Omental fat pad (tissue), 4 donors: ENCODE measurements at places on chromosomes 5 and 9. TPM values are rescaled to one million over a fixed set of nuclear protein-coding genes. Genes with fewer than 3 reads are reported as not detected.

DNA sequence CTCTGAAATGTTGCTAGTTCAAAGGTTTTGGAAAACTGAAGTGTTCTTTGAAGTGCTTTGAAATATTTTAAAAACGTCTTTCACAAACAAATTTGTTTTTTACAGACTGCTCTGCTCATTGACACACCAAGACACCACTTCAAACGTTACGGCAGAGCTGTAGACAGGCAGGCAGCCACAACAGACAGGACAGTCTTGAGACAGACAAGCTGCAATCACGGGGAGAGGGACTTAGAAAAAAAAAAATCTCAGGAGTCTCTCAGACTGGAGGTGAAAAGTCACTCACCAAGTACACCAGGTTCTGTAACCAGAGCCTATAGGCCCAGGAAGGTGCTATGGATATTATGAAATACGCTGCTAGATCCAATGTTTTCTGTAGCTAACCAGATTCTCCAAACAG is 135.4 kb downstream of the ISL1 start:
- DNase-seq, result no peak

Gene PPP3R2
- not detected for total RNA-seq

- no peak for DNase-seq
These were observed 42.3 kb downstream of the NAIF1 start for GRCh38 chr9:128024761-128025308.

DNA sequence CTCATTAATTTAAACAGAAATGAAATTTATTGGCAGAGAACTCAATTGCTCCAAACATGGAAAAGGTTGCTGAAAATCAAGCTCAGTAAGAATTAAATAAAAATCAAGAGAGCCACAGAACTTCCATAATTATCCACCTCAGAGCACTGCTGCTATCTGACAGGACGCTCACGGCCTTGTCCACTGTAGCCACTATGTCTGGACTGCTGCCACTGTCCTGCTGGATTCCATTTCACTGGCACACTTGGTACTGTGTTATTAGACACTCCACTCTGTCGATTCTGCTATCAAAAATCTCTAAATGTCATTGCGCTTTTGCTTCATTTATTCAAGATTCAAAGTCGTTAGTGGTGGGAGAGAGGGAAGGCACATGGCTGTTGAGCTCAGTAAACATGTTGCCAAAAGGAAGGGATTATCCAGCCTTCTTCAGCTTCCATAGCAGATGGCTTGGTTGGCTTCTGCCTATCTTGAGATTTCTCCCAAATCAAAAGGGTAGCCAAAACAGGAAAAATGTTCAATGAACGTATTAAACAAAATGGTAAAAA is 815.0 kb downstream of the CDH18 start:
- no peak for DNase-seq

Gene CDH9
- not detected for total RNA-seq

GRCh38 chr5:160359816-160360215 is 10.6 kb downstream of the C1QTNF2 start:
- DNase-seq, result no peak

- DNase-seq, result no peak
These were observed 157.1 kb upstream of the FGF10 start for GRCh38 chr5:44546286-44546685.
